Right ventricle myocardium superior (tissue), 1 donor: ENCODE measurements at places on chromosomes 11 and 22.

DNA sequence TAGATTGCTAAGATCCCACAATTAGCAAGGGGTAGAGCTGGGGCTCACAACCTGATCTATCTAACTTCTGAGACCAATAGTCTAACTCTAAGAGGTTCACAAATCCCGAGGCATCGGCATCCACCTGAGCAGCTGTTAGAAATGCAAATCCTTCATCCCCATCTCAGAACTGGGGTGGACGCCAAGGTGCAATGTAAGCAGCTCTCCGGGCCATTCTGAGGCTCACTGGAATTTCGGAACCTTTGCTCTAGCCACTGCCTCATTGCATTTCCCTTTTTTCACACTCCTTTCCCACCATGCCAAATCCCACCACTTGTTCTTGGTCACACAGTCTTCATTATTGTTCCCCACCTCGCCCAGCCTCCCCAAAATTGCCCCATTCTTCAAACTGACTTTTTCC, 29.8 kb downstream of the MAML2 start:
- DNase-seq = no peak

GRCh38 chr11:47980907-47981621, 705 bp downstream of the PTPRJ start:
- peak; percentile 71 for DNase-seq

DNA sequence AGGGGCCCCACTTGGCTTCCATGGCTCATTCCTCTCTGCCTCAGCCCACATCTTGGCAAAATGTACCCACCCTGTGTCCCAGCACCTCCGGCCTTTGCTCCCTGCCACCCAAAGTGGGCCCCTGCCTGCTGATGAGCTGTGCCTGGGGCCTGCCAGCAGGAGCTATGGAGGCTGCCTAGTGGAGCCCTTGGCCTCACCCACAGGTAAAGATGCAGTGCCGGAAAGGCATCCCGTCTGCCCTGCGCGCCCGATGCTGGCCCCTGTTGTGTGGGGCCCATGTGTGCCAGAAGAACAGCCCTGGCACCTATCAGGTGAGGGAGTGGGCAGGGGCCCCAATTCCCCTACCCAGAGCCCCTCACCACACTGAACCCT, 1.3 kb downstream of the TBC1D10C start:
- DNase-seq = no peak

GRCh38 chr22:40178417-40179409, 988 bp downstream of the TNRC6B start:
- peak; percentile 44 for DNase-seq

DNA sequence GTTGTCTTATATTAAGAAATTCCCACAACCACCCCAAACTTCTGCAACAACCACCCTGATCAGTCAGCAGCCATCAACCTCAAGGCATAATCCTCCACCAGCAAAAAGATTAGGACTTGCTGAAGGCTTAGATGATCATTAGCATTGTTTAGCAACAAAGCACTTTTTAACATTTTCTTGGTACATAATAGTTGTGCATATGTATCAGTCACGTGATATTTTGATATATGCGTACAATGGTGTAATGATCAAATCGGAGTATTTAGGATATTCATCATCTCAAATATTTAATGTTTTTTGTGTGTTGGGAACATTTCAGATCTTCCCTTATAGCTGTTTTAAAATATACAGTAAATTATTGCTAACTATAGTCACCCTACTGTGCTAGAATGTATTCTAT, 73.5 kb upstream of the API5 start:
- DNase-seq = no peak

DNA sequence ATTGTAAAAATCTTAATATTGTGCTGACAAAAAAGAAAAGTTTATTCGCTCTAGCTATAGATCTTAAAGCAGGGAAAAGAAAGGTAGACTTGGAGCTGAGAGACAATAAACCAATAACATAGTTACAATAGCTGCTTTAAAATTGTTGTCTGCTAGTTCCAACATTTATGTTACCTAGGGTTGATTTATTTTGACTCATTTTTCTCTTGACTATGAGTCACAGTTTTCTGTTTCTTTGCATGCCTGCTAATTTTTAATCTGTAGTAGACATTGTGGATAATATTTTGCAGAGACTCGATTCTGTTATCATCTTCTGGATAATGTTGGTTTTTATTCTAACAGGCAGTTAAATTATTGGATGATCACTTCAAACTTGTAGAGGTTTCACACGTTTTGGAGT, 83.1 kb upstream of the TRPC6 start:
- no peak for DNase-seq

GRCh38 chr11:66580803-66581202, 12.1 kb downstream of the CCDC87 start:
- DNase-seq = no peak

- DNase-seq = no peak
Measured at GRCh38 chr11:125926682-125927081, 19.2 kb upstream of the VSIG10L2 start.
